Caco-2 (cell line): ENCODE measurements at places on chromosomes 16 and 17. TPM values are rescaled to one million over a fixed set of nuclear protein-coding genes. Genes with fewer than 3 reads are reported as not detected.

Gene HCRT
- total RNA-seq, result not detected in 2 replicates

Gene NT5C3B
- total RNA-seq, result 85.4 and 94.5 TPM in 2 replicates

Gene RASL10B
- 11.4 and 13.3 TPM in 2 replicates for total RNA-seq

Gene POLR3E
- total RNA-seq, result 68.7 and 70.8 TPM in 2 replicates
